Activated naive CD8-positive, alpha-beta T cell treated with anti-CD3 and anti-CD28 coated beads, Interleukin-2, amount 10 ng/mL, durations not matched to agents 7 days and 5 days (primary cell): ENCODE measurements at places on chromosomes 12 and 14. TPM values are rescaled to one million over a fixed set of nuclear protein-coding genes. Genes with fewer than 3 reads are reported as not detected.
A peak's percentile ranks its signal among the peaks of the same experiment; 100 is the strongest.

GRCh38 chr14:44372231-44372630, 134.9 kb downstream of the FSCB start:
- H3K4me1 ChIP-seq, result no peaks in the 10 kb centered on the region
- DNase-seq, result no peak
- H3K27ac ChIP-seq, result no peak overlapping the region

DNA sequence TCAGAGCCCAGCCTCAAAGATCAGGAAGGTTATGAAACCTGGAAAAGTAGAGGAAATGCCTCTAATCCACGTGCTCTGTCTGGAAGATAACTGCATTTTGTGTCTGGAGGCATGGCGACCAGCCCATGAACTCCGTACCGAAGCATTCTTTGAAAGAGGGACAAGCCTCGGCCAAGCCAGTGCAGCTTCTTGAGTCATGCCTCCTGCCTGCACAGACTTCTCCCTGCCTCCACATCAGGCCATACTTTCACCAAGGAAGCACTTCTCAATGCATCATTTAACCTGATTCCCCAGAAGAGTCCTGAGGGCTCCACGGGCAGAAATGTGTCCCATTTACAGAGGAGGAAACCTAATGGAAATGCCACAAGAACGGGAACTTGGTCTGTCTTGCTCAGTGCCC, 3.4 kb downstream of the ACTN1 start:
- H3K36me3 ChIP-seq, result peaks cover 49% of the 10 kb centered on the region
- H3K4me3 ChIP-seq, result peak overlapping the region; percentile 84
- no peak for DNase-seq
- H3K4me1 ChIP-seq, result peaks cover 47% of the 10 kb centered on the region
- no peak overlapping the region for H3K27ac ChIP-seq

Gene TAS2R9
- 0.28 TPM for total RNA-seq

GRCh38 chr12:95942101-95942523, 302 bp downstream of the CCDC38 start:
- no peak for DNase-seq
- H3K4me3 ChIP-seq, result peak overlapping the region; percentile 90
- H3K27ac ChIP-seq, result peak overlapping the region; percentile 92
- no peaks in the 10 kb centered on the region for H3K36me3 ChIP-seq

Gene BCL2L2
- 5.7 TPM for total RNA-seq

DNA sequence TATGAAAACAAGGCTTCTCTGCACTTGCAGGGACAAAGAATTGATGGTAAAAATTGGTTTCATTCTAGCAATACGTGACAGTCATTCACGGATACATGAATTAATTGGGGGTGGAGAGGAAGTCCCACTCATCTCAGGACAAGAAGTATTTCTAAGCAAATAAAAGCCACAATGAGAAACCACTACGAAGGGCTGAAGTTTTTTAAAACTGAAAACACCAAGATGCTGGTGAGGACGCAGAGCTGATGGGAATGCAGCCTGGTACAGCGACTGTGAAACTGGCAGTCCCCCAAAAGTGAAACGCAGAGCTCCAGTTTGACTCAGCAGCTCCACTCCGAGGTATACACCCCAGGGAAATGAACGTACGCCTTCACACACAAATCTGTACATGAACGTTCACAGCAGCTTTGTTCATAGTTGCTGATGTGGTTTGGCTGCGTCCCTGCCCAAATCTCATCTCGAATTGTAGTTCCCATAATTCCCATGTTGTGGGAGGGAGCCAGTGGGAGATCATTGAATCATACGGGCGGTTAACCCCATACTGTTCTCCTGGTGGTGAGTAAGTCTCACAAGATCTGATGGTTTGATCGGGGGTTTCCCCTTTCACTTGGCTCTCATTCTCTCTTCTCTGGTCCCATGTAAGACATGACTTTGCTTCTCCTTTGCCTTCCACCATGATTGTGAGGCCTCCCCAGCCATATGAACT, 89.0 kb downstream of the SCARB1 start:
- H3K36me3 ChIP-seq, result peaks cover 2% of the 10 kb centered on the region
- H3K27me3 ChIP-seq, result peaks cover 16% of the 10 kb centered on the region
- H3K27ac ChIP-seq, result peak overlapping the region; percentile 74
- H3K4me1 ChIP-seq, result peaks cover 24% of the 10 kb centered on the region
- H3K4me3 ChIP-seq, result peak overlapping the region; percentile 67

DNA sequence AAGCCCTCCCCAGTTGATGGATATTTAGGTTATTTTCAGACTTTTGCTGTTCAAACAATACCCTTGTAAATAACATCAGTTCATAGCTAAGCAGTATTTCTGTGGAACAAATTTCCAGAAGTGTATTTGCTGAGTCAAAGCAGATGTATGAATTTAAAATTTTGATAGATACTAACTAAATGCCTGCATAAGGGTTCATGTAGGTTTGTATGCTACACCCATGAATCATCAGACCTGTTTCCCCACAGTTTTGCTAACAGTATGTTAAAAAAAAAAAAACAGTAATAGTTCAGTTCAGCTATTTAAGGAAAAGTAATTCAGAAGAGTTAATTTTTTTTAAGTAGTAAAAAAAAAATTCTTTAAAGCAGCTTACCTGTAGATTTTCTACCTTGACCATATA, 236.1 kb upstream of the DIO2 start:
- no peaks in the 10 kb centered on the region for H3K27me3 ChIP-seq
- H3K4me1 ChIP-seq, result no peaks in the 10 kb centered on the region
- no peaks in the 10 kb centered on the region for H3K36me3 ChIP-seq
- no peak overlapping the region for H3K4me3 ChIP-seq

DNA sequence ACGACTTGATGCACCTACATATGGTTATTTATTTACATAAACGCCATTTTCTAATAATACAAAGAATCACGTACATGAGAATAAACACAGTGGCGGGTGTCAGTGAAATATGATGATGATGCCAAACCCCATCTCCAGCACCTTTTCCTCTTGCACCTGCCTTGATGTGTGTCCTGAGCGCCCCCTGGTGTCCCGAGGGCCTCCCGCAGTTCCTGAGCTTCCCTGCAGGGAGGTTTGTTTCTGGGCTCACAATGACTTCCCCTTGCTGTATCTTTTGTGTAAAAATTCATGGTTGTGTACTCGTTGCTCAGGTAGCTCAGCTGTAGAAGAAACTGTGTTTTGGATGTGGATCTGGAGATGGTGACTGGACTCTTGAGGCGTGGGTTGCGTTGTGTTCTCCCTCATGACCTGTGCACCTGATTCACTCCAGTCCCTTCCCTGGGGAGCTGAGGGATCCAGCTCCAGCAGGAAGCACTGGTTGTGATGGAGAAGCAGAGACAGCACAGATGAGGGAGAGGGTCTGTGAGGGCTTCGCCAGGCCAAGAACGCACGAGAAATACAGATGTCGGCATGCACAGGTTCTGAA, 1037.8 kb downstream of the TMEM121 start:
- H3K4me1 ChIP-seq, result no peaks in the 10 kb centered on the region
- DNase-seq, result peak; percentile 77
- H3K27me3 ChIP-seq, result peaks cover 47% of the 10 kb centered on the region
- H3K4me3 ChIP-seq, result no peak overlapping the region
- no peak overlapping the region for H3K27ac ChIP-seq
- no peaks in the 10 kb centered on the region for H3K36me3 ChIP-seq

GRCh38 chr12:119020406-119021360, 39.3 kb downstream of the SRRM4 start:
- no peaks in the 10 kb centered on the region for H3K36me3 ChIP-seq
- no peaks in the 10 kb centered on the region for H3K4me1 ChIP-seq
- no peaks in the 10 kb centered on the region for H3K27me3 ChIP-seq
- no peak overlapping the region for H3K4me3 ChIP-seq
- peak; percentile 29 for DNase-seq
- no peak overlapping the region for H3K27ac ChIP-seq

DNA sequence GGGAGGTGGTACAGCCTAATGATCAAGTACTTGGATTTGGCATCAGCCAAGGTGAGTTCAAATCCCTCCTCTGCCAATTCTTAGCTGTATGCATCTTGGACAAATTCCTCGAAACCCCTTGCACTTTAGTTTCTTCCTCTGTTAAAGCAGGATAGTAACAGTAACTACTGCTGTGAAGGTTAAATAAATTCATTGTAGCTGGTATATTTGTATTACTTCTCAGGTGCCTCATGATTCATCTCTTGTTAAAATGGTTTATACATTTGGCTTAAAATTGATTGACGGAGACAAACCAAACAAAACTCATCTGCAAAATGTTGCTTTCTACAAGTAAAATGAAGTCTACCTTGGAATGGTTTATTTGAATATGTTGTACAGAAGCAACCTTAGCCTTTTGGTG, 2.3 kb upstream of the PTPRB start:
- H3K4me3 ChIP-seq, result no peak overlapping the region
- peaks cover 4% of the 10 kb centered on the region for H3K27me3 ChIP-seq
- no peak for DNase-seq
- no peaks in the 10 kb centered on the region for H3K4me1 ChIP-seq
- H3K36me3 ChIP-seq, result no peaks in the 10 kb centered on the region

- H3K36me3 ChIP-seq, result no peaks in the 10 kb centered on the region
- no peak overlapping the region for H3K4me3 ChIP-seq
- DNase-seq, result no peak
- peaks cover 10% of the 10 kb centered on the region for H3K27me3 ChIP-seq
- no peaks in the 10 kb centered on the region for H3K4me1 ChIP-seq
- H3K27ac ChIP-seq, result no peak overlapping the region
Observed at GRCh38 chr14:21016413-21017190, 8.3 kb downstream of the NDRG2 start.

Gene LHX5
- not detected for total RNA-seq

Gene CAPZA3
- not detected for total RNA-seq

Gene ANKRD33
- total RNA-seq, result not detected

Gene LTB4R
- 27.8 TPM for total RNA-seq

- peaks cover 32% of the 10 kb centered on the region for H3K36me3 ChIP-seq
- H3K27ac ChIP-seq, result peak overlapping the region; percentile 88
- no peak for DNase-seq
- H3K27me3 ChIP-seq, result no peaks in the 10 kb centered on the region
- peak overlapping the region; percentile 70 for H3K4me3 ChIP-seq
Observed at GRCh38 chr12:89225808-89226411, 126.4 kb downstream of the DUSP6 start.

DNA sequence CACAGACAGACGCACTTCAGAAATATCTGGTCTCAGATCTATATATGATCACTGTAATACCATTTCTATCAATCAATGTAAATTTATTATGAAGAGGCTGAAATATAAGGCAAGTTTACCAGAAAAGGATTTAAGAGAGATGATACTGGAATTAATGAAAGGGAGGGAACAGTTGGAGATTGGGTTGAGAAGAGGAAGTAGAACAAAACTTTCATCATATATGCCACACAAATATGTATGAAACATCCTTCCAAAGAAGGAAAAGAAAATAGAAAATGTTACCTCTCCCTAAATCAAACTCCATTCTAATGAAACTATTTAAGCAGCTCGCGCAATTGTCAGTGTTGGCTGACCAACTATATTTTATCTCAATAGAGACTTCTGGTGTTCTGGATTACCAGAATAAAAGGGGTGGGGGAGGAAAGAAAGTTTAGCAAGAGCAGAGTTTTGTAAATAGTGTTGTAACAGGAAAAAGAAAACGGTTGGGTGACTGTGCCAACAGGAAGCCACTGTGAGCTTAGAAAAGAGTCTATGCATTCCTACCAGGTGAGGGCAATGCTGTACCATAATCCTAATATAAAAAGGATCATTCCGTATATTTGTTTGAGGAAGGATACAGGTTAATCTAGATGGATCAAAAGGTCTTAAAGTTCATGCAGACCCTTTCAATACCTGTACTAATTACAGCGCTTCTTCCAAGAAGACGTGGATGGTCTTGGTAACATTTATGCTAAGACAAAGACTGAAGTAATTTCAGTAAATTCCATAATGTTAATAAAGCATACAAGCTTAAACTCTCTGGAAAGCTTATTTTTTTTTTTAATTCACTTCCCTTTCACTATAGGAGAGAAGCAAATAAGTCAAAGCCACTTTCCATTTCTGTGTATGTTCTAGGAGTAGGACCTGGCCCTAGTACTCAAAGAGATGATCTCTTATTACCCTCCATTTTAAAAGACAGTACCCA, 14.5 kb upstream of the LLPH start:
- peaks cover 45% of the 10 kb centered on the region for H3K36me3 ChIP-seq
- peak overlapping the region; percentile 19 for H3K27ac ChIP-seq
- H3K4me3 ChIP-seq, result peak overlapping the region; percentile 7
- no peaks in the 10 kb centered on the region for H3K27me3 ChIP-seq
- DNase-seq, result no peak

DNA sequence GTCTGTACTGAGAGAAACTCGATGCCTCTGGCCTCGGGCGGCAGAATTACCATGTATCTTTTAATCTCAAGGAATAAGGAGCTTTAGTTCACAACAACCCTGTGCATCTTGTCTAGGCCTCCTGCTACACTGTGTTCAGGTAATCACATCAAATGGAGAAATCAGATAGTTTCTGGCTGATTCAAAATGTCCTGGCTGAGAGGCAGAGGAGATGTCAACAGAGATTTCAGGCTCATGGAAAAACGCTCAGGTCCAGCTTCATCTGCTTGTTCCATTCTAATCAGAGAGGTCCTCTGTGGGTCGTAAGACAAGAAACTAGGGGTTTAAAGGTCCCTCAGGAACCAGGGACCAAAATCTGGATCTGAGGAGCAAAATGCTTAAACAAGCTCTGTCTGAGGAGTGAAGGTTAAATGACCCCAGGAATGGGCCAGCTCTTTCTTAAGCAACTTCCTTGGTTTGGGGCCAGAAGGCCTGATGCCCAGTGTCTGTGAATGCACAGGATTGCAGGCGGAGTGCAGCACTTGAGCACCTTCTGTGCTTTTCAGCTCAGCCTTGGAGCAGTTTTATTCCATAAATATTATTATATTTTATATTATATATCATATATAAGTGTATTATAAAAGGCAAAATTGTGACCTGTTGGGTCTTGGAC, 170.2 kb upstream of the PRICKLE1 start:
- no peak overlapping the region for H3K27ac ChIP-seq
- H3K4me1 ChIP-seq, result no peaks in the 10 kb centered on the region
- H3K27me3 ChIP-seq, result no peaks in the 10 kb centered on the region
- H3K4me3 ChIP-seq, result no peak overlapping the region

Gene TSPAN9
- total RNA-seq, result 0.60 TPM

Gene PLEKHH1
- 1.0 TPM for total RNA-seq

- peaks cover 9% of the 10 kb centered on the region for H3K27me3 ChIP-seq
- no peak overlapping the region for H3K4me3 ChIP-seq
- no peak for DNase-seq
- peaks cover 8% of the 10 kb centered on the region for H3K36me3 ChIP-seq
- H3K4me1 ChIP-seq, result peaks cover 11% of the 10 kb centered on the region
Observed at GRCh38 chr12:51883998-51884675, 3.8 kb upstream of the ANKRD33 start.

Gene MYRFL
- not detected for total RNA-seq

Gene SCFD1
- 52.3 TPM for total RNA-seq

- no peak overlapping the region for H3K4me3 ChIP-seq
- peaks cover 11% of the 10 kb centered on the region for H3K4me1 ChIP-seq
- no peaks in the 10 kb centered on the region for H3K36me3 ChIP-seq
- H3K27ac ChIP-seq, result no peak overlapping the region
- DNase-seq, result no peak
- peaks cover 4% of the 10 kb centered on the region for H3K27me3 ChIP-seq
Observed at GRCh38 chr12:49198431-49199155, 9.7 kb upstream of the TUBA1A start.
